ENCODE measurements at places on chromosomes 5 and 9. TPM values are rescaled to one million over a fixed set of nuclear protein-coding genes. Genes with fewer than 3 reads are reported as not detected.
A peak's percentile ranks its signal among the peaks of the same experiment; 100 is the strongest.

The TMCO6 gene
- 33.2 TPM for total RNA-seq

DNA sequence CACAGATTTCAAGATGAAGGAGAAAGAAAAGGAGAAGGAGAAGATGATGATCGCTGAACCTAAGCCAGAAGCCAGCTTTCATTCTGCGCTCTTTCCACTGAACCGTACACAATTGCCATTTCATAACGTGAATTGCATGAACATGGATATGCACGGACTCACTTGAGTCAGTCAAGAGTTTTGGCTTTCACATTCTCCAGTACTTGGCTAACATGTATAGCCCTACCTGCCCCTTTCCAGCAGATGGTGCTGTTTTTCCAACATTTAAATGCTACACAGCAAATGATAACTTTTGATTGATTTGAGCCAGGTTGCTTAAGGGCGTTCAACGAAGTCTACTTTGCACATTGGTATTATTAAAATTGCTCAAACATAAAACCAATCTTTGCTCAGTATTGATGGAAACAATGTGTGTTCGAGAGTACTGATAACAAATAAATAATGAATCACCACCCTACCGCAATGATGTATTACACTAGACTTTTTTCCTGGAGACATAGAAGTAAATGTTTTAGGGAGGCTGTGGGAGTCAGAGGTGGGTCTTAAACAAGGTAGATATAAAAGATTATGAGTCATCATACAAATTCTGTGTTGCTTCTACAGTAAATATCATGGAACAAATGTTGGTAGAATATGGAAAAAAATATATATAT lies 196.4 kb downstream of the TRPM3 start:
- DNase-seq, result peak; percentile 11

The PAM gene
- total RNA-seq, result 63.4 TPM

GRCh38 chr5:163503106-163504078 lies 2.0 kb upstream of the MAT2B start:
- peak; percentile 65 for DNase-seq

The SLC27A6 gene
- not detected for total RNA-seq

GRCh38 chr9:134224567-134225093 lies 60.3 kb upstream of the RNU6ATAC start:
- DNase-seq, result no peak

- DNase-seq, result no peak
These were observed 151.4 kb downstream of the LPAR1 start for GRCh38 chr9:110886832-110887231.

- no peak for DNase-seq
These were observed 111.4 kb downstream of the GABBR2 start for GRCh38 chr9:98597236-98597771.

- DNase-seq, result no peak
These were observed 204.4 kb upstream of the CDH10 start for GRCh38 chr5:24849210-24849609.

The TAF1L gene
- not detected for total RNA-seq

The FOXD4 gene
- not detected for total RNA-seq

The GABRA1 gene
- not detected for total RNA-seq

The NIPAL4 gene
- total RNA-seq, result 0.72 TPM
